ENCODE measurements at places on chromosomes 7 and 10.
A peak's percentile ranks its signal among the peaks of the same experiment; 100 is the strongest.

DNA sequence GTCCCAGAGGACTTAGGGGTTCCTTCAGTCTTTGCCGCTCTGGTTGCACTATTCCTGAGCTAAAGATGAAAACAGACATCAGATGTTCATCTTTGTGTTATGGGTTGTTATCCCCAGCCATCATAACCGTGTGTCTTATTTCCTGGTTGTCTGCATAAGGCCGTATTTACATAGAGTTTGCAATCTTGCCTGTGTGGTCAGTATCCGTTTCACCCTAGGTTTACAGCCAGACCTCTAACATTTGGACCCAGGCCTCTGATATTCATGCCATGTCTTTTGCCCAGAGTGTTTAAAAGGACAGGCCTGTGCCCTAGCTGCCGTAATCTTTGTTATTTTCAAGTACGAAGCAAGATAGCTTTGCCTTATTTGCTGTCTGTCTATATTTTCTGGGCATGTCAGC lies 26.6 kb downstream of the LRRC4 start:
- no peak for DNase-seq

GRCh38 chr7:11315666-11316258 lies 342.1 kb downstream of the PHF14 start:
- DNase-seq, result no peak

GRCh38 chr10:6694447-6695140 lies 114.5 kb upstream of the PRKCQ start:
- DNase-seq, result peak; percentile 33

GRCh38 chr10:99681553-99681952 lies 22.2 kb downstream of the ENTPD7 start:
- DNase-seq, result no peak

- no peak for DNase-seq
Observed at GRCh38 chr10:119715628-119716505, 10.0 kb upstream of the INPP5F start.

Measured in activated CD4-positive, alpha-beta T cell treated with anti-CD3 and anti-CD28 coated beads for 48 hours (primary cell).